ENCODE measurements at places on chromosomes 16 and 17.

- DNase-seq, result no peak
Observed at GRCh38 chr16:14087590-14088154, 16.6 kb downstream of the MRTFB start.

DNA sequence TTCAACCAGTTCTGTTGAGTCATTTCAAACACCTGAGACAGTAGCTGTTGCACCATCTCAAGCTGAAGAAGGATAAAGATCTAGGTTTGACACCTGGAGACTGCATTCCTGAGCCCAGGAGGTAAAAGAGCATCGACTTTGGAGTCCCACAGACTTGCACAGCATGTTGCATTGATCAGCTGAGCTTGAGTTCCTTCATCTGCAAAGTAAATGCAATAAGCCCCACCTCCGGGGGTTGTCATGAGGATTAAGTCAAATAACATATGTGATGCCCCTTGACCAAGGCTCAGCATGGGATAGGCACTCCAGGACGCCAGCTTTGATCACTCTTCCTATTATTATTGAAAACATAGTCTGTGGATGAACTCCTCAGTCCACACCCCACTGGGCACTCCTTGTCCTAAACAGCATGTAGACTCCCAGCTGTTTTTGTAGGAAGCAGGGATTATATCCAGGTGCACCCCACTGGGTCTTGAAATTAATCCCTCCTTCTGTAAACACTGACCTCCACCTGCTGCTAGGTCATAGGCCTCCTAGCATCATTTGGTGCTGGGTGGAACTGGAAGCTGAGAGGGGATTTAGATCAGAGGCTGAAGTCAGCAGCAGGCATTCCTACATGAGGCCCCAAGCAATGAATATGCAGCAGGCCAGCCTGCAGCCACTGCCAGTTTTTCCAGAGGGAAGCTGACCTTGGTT, 259.0 kb downstream of the HS3ST4 start:
- no peak for DNase-seq

GRCh38 chr16:49410226-49410625, 36.6 kb downstream of the C16orf78 start:
- DNase-seq, result no peak

DNA sequence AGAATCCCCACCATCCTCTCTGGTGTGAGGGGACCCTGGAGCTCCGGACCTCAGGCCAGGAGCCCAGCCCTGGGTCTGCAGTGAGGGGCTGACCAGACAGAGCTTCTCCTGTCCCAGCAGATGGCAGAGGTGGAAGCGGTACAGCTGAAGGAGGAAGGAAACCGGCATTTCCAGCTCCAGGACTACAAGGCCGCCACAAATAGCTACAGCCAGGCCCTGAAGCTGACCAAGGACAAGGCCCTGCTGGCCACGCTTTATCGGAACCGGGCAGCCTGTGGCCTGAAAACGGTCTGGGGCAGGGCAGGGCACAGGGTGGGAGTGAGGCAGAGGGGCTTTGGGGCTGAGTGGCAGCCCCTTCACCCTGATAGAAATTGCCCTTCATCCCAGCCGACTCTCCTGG, 527 bp downstream of the UNC45B start:
- DNase-seq, result no peak

- no peak for DNase-seq
Observed at GRCh38 chr17:75270966-75271232, at the start of gene MIF4GD. TSS of gene MIF4GD (minus strand) at chr17:75271231. CDS start at chr17:75270195, 1,036 bp downstream.
